Right cardiac atrium (tissue), 5 donors: ENCODE measurements at places on chromosomes 3 and 15. TPM values are rescaled to one million over a fixed set of nuclear protein-coding genes. Genes with fewer than 3 reads are reported as not detected.

Gene GOLGA6D
- not detected for total RNA-seq

Gene PCNP
- total RNA-seq = 126 TPM

Gene MORC1
- not detected for total RNA-seq

Gene PLXNB1
- 49.4 TPM for total RNA-seq

Gene UBAP1L
- 1.7 TPM for total RNA-seq

Gene MAP1A
- total RNA-seq = 39.5 TPM

DNA sequence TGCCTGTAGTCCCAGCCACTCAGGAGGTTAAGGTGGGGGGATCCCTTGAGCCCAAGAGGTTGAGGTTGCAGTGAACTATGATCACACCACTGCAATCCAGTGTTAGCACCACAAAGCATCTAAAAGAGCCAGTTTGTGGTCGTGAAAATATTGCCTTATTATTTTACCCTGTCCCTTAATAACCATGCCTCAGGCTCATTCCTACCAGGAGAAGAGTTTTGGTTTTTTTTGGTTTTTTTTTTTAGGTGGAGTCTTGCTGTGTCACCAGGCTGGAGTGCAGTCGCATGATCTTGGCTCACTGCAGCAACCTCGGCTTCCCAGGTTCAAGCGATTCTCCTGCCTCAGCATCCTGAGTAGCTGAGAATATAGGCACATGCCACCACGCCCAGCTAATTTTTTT, 17.9 kb upstream of the AVEN start:
- no peak for DNase-seq

DNA sequence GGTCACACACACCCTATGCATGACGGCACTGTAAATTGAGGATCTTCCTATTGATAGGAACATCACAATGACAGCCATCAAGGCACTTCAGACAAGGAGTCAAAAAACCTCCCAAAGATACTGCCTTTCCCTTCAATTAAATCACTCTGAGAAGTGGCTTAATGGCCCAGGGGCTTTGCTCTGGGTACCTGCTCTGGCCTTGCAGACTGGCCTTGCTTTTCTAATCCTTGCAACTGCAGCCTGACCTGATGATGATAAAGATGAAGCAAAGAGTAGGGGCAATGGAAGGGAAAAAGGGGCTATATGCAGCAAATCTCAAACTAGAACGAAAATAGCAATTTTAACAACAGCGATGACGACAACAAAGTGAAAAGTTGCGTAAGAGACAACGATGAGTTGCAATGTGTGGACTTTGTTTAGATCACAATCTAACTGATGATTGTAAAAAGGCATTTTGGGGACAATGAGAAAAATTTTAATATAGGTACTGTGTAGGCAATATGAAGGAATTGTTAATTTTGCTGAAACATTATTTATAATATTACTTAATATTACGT, 14.6 kb downstream of the ADAMTS9 start:
- DNase-seq = no peak

DNA sequence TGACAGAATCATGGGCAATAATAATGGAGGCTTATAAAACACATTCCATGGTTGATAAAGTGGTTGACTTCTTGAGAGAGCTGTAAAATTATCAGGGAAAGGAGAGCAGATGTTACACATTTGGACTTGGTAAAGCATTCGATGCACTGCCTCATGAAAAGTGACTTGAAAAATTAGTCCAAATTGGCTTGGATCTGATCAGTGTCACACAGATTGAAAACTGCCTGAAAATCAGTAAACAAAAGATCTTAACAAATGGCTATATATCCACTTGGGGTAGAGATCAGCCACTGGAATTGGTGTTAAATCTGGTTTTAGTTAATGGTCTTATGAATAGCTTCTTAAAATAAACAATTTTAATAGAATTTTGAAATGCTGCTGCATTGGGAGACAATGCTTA, 20.3 kb downstream of the SHOX2 start:
- no peak for DNase-seq

GRCh38 chr15:39281094-39281493, 299.8 kb upstream of the THBS1 start:
- no peak for DNase-seq
